ENCODE measurements at places on chromosomes 11 and 22. TPM values are rescaled to one million over a fixed set of nuclear protein-coding genes. Genes with fewer than 3 reads are reported as not detected.

SCGB1A1 gene
- total RNA-seq, result 1,015 TPM

ARSA gene
- total RNA-seq, result 62.9 TPM

OR2D2 gene
- total RNA-seq, result not detected

- no peak for DNase-seq
These were observed 82.6 kb downstream of the MICAL2 start for GRCh38 chr11:12192794-12193514.

GRCh38 chr11:68673306-68673945 is 10.9 kb upstream of the GAL start:
- DNase-seq, result no peak

- DNase-seq, result no peak
These were observed 28.4 kb downstream of the YAP1 start for GRCh38 chr11:102138670-102139069.

DNA sequence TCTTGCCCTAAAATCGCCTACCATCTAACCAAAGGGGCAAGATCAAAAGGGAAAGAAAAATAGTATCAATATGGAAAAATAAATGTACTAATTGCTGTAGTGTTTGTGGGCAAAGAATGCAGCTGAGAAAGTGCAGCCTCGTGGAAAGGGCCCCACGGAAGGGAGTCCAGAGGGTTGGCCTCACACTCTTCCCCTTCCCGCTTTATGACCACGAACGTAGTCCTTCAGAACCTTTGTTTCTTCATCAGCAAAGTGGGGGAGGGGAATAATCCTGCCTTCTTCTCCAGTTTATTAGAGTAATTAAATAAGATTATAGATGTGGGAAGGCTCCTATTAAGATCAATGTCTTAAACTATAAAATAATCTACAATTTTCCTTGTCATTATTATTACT is 41.0 kb downstream of the FLI1 start:
- no peak for DNase-seq

- DNase-seq, result peak; percentile 91
These were observed at the start of gene CDC42BPG for GRCh38 chr11:64844330-64845128. CDC42BPG (minus strand) TSS chr11:64844653; CDS start chr11:64844569, 84 bp downstream.

Measured in upper lobe of left lung (tissue), 6 donors.